Activated CD8-positive, alpha-beta memory T cell treated with anti-CD3 and anti-CD28 coated beads, Interleukin-2, amount 10 ng/mL, durations not matched to agents 7 days and 5 days (primary cell): ENCODE measurements at places on chromosomes 1 and 21.

DNA sequence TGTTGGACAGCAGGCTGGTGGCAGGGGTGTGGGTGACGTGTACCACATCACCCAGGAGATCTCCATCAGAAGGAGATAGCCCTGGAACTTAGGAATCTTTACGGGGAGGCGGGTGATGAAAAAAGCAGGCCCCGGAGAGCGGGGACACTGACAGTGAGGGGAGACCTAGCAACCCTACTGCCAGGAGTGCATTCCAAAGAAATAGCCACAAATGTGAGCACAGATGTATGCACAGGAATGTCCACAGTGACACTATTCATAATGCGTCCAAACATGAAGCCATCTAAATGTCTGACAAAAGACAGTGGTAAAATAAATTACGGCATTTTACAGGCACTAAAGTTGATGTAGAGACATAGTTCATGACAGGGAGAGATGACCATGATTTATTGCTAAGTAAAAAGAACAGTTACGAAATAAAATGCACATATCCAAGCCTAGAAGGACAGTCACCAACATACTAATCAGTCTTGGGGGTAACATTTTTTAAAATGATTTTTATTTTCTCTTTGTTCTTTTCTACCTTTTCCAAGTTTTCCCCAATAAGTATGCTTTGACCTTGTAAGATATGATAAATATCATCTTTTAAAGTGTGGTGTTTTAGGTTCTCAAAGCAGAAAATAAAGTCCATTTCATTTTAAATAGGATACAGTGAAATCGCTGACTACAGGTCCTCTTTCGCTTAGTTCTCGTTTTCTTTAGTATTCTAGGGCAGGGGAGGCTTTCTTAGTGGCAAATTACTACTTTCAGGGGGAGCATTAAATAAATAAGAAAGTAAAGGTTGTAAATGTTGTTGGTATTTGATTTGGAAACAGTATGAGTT, 21.3 kb downstream of the CD247 start:
- DNase-seq: no peak

DNA sequence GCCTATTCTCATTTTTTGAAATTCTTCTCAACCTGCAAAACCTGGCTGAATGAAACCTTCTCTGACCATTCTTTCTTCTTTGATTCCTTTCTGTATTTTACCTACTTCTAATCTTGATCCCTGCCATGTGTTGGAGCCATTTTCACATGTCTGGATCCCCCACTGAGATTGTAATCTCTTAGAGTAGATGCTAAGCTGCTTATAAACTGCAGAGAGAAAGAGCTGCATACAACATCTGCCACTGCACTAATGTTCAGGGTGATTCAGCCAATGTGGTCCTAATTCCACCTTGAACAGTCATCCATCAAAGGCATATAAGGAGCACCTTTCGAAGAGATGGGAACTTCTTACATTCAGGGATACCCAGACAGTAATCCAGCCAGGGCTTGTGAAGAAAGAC, 16.2 kb upstream of the DAB1 start:
- DNase-seq: no peak

DNA sequence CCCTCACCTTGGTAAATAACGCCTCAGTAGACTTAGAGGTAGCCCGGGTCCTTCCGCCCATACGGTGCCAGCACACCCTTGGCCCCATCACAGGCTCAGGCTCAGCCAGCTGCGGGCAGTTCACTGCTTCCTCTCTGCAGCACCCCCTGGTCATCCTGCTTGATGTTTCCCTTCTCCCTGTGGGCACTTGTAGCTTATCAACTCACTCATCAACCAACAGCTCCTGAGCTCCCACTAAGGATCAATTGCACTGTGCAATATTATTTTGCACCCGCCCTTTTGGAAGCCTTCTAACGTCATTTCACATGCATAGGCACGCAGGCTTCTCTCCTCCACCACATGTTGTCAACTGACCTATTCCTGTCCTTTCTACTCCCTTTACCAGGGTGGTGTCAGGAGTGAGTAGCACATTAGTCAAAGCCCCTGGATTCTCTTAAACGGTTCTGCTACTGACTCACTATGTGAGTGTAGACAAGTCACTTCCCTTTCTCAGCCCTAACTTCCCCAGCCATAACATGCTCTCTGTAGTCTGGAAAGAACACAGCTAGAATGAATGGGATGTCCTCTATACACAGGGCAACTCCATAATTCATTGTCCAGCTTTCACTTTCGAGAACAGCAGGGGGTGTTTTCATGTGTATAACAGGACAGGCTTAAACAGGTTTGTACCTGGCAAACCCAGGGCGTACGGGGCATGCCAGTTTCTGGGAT, 47.1 kb upstream of the IRF2BP2 start:
- no peak for DNase-seq

- DNase-seq: peak; percentile 76
Measured at GRCh38 chr1:16082283-16083038, 9.0 kb upstream of the FAM131C start.

- DNase-seq: no peak
Measured at GRCh38 chr1:109481646-109482045, 2.1 kb upstream of the ATXN7L2 start.

- DNase-seq: no peak
Measured at GRCh38 chr21:21714426-21714825, 716.2 kb downstream of the NCAM2 start.

DNA sequence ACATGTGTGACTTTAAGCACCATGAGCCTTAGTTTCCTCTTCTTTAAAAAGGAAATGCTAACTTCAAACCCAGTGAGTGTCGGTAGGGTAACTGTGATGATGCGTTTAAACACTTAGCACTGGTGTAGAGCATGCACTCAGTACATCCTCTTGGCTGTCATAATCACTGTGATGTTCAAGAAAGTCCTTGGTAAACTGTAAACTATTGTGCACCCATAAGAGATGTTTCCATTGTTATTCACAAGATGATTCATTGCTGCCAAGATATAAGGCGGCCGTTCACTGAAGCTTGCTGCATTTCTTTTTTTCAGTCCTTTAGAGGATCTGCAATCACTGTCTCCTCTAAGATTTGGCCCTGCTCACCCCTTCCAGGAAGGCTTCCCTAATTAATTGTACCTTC, 61.8 kb upstream of the DAB1 start:
- DNase-seq: no peak

DNA sequence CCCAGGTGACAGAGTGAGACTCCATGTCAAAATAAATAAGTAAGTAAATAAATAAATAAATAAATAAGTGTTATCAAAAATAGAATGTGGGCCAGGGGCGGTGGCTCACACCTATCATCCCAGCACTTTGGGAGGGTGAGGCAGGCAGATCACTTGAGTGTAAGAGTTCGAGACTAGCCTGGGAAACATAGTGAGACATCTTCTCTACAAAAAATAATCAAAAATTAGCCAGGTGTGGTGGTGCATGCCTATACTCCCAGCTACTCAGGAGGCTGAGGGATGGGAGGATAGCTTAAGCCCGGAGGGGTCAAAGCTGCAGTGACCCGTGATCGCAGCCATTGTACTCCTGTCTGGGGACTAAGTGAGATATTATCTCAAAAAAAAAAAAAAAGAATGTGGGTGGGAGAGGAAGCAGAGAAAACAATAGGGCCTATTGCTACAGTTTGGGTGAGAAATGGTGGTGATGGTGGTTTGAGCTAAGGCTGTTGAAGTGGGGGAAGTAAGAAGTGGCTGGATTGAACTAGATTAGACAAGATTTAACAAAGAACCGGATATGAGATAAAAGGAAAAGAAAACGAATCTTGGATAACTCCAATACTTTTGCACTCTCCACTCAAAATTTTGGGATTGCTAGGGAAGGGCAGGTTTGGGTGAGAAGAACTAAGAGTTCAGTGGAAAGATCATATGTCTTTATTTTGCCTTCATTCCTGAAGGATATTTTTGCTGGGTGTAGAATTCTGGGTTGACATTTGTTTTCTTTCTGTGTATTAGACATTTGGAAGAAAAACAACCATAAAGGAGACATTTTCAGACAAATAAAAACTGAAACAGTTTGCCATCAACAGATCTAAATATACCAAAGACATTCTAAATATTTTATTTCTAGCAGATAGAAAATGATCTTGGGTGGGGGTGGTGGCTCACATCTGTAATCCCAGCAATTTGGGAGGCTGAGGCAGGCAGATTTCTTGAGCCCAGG, 57.1 kb upstream of the SPOCD1 start:
- peak; percentile 71 for DNase-seq

GRCh38 chr1:56229186-56229585, 350.2 kb downstream of the PLPP3 start:
- no peak for DNase-seq

DNA sequence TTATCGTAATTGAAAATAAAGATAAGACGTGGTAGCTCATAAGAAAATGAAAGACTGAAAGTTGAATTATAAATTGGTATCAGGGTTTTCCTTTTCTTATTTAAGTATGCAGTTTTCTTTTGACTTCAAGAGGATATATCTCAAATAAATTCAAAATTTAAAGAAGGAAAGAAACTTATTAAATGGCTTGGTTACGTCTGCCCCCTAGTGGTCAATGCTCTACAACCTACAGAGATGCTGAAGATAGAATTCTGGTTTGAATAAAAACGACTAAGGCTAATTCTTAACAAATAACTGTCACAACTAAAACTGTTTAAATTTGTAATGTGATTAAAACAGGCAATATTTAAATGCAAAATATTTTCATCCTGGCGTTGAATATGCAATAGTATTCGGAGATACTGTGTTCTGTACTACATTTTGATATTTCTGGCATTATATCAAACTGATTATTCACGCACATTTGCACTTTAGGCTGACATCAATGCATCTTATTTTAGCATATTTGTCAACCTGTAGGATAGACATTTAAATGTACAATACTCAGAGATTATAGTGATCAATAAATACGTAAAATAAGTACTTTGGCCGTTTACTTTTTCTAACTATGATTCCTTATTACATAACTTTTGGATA, 26.8 kb downstream of the IFI44 start:
- peak; percentile 65 for DNase-seq

- DNase-seq: no peak
Measured at GRCh38 chr21:38438462-38438893, 59.8 kb downstream of the ERG start.

DNA sequence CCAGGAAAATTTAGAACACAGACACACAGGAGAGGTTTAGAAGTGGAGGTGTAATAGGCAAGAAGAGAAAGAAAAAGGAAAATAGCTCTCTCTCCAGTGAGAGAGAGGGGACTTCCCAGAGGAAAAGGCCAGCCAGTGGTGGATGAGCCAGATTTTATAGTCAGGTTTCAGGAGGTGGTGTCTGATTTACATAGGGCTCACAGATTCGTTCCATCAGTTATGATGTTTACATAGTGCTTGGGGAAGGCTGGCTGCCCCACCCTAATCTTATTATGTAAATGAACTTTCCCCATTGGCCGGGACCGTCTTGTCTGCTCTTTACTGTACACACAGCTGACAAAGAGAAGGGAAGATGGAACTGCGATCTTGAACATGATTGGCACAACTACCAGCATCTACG, 797.3 kb downstream of the PLA2G4A start:
- DNase-seq: no peak

GRCh38 chr1:118984722-118985639, 3.2 kb downstream of the TBX15 start:
- DNase-seq: no peak

DNA sequence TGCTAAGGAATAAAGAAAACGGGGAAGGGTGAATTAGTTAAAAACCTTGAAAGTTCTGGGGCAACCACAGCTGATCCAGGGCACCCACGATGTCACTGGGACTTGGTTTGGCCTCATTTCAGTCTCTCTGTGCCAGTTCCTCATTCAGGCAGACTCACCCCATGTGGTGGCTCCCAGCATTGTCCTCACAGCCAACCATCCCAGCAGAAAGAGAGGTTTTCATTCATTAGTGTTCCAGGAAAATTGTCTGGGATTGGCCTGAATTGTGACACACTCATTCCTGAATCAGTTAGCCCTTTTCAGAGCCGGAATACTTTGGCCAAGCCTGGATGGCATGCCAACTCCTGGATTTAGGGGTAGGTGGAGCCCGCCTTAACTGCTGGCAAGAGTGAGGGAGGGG, 367.7 kb downstream of the PRDM2 start:
- no peak for DNase-seq

DNA sequence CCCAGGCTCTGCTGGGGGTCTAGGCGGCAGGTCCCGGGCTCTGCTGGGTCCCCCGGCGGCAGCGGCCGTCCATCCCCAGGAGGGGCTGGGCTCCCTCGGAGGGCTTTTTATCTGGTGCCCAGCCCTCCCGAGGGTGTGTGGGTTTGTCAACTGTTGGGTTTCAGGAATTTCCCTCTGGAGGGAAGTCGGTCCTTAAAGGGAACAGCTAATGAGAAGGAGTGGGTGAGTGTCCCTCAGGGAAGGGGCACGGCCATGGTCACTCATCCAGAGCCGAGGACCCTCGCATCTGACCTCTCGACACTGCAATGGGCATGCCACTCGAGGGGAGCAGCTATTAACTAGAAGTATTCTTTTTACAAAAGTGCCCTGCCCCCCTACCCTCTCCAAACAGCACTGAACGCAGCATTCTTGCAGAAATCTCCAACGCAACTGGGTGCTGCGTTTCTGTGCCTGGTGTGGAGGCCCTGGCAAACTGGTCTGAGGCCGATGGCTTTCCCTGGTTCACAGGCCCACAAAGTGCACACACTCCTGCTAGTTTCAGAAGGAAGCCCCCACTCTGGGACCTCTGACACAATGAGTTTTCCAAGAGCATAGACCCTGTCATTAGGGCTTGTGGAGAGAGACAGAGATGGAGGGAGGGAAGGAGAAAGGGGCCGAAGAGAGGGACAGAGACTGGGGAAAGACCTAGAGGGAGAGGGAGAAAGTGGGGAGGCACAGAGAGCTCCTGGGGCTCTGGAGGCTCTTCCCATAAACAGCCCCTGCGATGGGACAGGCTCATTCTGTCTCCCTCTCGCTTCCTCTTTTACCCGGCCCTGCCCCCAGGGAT, 1.0 kb upstream of the TSPEAR start:
- peak; percentile 26 for DNase-seq

- no peak for DNase-seq
Measured at GRCh38 chr1:36769886-36770830, 264.2 kb downstream of the GRIK3 start.

- DNase-seq: no peak
Measured at GRCh38 chr21:18723171-18723570, 319.6 kb upstream of the TMPRSS15 start.

GRCh38 chr21:35367553-35367952, 318.5 kb upstream of the RUNX1 start:
- no peak for DNase-seq

GRCh38 chr1:87867626-87868025, 538.9 kb downstream of the LMO4 start:
- DNase-seq: no peak

DNA sequence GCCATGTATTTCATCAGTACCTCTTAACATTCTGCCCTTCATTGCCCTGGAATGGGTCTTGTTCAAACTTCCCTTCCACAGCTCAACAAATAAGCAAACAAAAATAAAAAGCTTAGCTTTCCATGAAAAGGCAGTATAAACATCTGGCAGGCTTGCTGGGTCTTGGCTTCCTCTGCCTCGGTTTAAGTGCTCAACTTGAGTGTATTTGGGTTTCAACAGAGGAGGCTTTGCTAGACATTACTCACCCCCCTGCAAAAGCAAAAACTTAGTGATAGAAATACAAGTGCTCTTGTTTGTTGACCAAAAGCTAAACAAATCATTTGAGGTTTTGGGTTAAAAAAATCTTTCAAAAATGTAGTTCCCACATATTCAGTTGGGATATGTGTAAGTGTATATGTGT, 518.5 kb downstream of the PLPP3 start:
- DNase-seq: no peak
